ENCODE measurements at places on chromosomes 2 and 18.

- DNase-seq = no peak
Measured at GRCh38 chr18:36350251-36350651, 52.7 kb downstream of the FHOD3 start.

- peak; percentile 38 for DNase-seq
Measured at GRCh38 chr2:3491716-3492474, 27.4 kb downstream of the ADI1 start.

DNA sequence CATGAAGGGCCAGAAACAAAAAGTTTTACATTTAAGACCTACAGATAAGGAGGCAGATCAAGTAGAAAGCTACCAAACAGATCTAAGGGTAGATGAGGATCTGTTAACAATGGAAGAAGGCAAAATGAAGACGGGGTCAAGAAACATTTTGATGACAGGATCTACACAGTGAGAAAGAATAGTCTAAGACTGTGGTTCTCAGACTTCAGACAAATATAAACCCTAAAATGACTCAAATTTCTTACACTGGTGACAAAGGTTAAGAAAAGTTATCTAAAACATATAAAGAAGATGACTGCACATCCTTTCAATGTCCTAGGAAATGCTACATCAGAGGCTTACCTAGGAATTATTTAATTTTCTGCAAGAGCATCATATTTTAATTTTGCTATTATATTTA lies 34.4 kb downstream of the TRIP12 start:
- no peak for DNase-seq

GRCh38 chr18:68219872-68220271 lies 495.0 kb downstream of the TMX3 start:
- no peak for DNase-seq

GRCh38 chr18:45657357-45658335 lies 42.4 kb downstream of the SLC14A2 start:
- no peak for DNase-seq

DNA sequence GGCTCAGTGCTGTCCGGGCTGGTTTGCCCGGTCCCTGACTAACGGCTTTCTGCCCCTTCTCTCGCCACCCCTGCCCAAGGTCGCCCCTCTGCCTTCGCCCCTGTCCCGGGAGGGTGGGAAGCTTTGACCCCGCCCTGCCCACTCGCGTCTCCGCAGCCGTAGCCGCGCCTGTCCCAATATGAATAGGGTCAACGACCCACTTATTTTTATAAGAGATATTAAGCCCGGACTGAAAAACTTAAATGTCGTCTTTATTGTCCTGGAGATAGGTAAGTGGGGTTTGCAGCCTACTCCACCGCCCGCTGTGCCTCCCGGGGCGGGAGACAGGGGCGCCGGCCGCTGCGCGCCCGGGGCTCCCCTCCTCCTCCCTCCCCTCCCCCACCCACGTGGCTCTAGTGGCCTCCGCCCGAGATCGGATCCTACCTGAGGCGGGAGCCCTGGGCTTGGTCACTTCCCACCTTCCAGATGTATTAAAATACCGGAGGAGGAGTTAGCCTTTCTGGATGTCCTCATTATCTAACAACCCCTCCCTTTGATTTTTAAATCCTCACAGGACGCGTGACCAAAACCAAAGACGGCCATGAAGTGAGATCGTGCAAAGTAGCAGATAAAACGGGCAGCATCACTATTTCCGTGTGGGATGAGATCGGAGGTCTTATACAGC lies 633 bp downstream of the NABP1 start:
- peak; percentile 90 for DNase-seq

GRCh38 chr18:65567372-65567771 lies 183.4 kb upstream of the CDH7 start:
- no peak for DNase-seq
